ENCODE measurements at places on chromosomes 13 and 19.
A peak's percentile ranks its signal among the peaks of the same experiment; 100 is the strongest.

DNA sequence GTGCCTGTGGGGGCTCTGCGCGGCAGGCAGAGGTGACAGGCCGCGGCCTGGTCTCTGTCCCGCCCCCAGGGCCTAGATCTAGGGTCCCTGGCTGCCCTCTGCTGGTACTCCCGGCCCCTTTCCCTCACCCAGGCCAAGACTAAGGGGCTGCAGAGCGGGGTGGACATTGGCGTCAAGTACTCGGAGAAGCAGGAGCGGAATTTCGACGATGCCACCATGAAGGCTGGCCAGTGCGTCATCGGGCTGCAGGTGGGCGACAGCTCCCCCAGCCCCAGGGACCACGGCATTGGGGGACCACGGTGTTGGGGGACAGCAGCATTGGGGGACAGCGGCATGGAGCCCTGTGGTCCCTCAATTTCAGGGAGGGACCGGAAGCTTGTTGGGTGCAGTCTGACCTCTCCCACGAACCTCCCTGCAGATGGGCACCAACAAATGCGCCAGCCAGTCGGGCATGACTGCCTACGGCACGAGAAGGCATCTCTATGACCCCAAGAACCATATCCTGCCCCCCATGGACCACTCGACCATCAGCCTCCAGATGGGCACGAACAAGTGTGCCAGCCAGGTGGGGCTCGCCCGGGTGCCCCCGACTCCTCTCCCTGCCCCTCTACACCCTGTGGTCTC lies 3.8 kb upstream of the ABCA7 start:
- DNase-seq: no peak

GRCh38 chr13:40981361-40981760 lies 37.8 kb downstream of the ELF1 start:
- DNase-seq: no peak

GRCh38 chr19:5695649-5696195 lies 5.6 kb downstream of the RPL36 start:
- no peak for DNase-seq

DNA sequence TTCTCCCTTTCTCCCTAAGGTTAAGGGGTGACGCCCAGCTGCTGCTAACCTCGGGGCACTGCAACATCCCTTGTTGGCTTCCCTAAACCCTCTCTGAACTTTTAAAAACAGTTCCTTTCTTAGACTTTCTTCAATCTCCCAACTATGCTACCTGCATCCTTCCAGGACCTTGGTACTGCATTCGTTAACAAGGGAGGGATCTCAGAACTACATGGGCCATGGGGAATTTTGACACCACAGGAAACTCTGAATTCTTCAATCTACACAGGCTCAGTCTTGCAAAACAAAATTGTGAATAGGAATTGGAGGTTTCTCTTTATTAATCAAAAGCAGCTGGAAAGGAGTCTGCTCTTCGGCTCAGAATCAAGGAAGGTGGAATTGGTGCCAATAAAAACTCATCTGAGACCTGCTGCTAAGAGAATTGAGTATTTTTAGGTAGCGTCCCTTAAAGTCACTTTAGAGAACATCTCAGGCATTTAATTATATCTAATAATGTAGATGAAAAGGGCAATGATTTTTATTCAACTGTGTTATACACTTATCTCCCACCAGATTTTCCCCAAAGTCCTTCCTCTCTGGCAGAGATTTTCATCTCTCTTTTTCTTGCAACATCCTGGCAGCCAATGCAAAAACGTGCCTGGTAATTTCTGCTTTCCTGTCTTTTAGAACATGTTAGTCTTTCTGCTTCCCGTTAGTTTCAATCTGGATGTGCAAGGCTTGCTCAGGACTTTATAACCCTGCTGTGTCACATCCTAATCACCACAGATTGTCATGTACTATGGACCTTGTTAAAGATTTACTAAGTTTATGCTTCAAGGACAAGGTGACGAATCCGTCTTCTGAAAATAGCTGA lies 69.1 kb upstream of the SLC15A1 start:
- no peak for DNase-seq

- DNase-seq: no peak
Observed at GRCh38 chr19:42519108-42519507, 9.2 kb downstream of the CEACAM1 start.

- no peak for DNase-seq
Observed at GRCh38 chr13:54636231-54636630, 1607.6 kb downstream of the OLFM4 start.

- DNase-seq: no peak
Observed at GRCh38 chr19:10430505-10431253, 10.3 kb downstream of the PDE4A start.

DNA sequence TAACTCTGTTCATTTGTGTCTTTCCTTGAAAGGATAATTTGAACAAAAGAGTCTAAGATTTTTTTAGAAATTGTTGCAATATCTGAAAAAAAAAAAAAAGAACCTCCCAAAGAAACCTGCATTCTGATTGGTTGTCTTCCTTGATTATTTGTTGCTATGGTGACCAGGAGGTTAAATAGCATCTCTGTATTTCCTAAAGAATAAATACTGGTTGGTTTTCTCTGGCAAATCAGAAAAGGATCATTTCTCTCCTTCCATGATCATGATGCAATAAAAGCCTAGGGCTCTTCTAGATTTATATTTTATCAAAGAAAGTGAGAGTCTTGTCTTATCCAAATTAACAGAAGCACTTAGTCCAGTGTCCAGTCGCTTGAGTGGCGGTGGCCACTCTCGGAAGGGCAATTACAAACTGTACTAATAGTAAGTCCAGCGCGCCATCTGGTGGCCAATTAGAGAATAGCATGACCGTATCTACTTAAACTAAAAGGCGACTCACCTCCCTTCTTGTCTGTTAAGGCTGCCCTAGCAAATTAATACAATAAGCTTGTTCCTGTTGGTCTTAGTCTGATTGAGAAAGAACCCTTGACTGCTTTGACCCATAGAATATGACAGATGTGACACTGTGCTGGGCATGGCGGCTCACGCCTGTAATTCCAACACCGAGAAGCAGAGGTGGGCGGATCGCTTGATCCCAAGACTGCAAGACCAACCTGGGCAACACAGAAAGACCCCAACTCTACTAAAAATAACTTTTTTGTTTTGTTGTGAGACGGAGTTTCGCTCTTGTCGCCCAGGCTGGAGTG lies 47.0 kb upstream of the PNMA8B start:
- DNase-seq: peak; percentile 86

GRCh38 chr19:48746738-48747575 lies at the start of gene IZUMO1:
Gene IZUMO1 (minus strand): TSS chr19:48746909. CDS start chr19:48745859, 1,050 bp downstream.
- no peak for DNase-seq

- no peak for DNase-seq
Observed at GRCh38 chr13:59658027-59658737, 505.5 kb downstream of the DIAPH3 start.

DNA sequence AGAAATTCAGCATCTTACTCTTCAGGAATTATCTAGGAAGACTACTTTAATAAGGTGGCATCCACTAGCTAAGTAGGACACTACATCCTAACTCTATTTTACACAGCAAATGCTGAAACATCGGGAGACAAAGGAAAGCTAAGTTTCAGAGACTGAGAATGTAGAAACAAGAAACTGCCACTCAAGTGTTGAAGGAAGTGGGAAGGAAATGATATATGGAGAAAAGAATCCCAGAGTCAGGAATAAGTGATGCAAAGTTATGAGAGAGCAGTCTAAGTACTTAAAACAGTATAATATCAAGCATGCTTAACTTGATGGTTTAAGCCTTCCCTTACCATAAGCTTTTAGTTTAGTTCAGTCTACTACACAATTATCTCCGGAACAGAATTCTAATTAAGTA lies 52.4 kb downstream of the RBM26 start:
- DNase-seq: no peak

DNA sequence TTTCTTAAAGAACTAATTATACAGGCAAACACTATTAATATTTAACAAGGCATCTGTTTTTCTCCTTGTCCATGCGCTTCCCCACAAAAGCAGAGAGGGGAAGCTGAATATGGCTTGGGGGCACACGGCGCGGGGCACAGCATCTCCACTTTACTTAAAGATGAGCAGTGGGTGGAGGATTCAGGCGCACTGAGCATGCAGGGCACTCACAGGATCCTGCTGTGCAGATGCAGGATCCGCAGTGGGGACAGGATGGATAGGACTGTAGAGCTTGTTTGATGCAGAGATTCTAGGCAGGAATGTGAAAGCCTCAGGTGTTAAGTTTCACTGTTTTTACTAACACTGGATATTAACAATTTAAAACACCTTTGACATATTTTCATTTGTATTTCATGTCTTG lies 43.3 kb downstream of the ATP11A start:
- DNase-seq: no peak

GRCh38 chr13:105441051-105441750 lies 1094.3 kb downstream of the EFNB2 start:
- DNase-seq: no peak

GRCh38 chr19:39390451-39390750 lies 505 bp downstream of the PAF1 start:
- no peak for DNase-seq

GRCh38 chr13:109840201-109840892 lies 54.0 kb upstream of the IRS2 start:
- no peak for DNase-seq

DNA sequence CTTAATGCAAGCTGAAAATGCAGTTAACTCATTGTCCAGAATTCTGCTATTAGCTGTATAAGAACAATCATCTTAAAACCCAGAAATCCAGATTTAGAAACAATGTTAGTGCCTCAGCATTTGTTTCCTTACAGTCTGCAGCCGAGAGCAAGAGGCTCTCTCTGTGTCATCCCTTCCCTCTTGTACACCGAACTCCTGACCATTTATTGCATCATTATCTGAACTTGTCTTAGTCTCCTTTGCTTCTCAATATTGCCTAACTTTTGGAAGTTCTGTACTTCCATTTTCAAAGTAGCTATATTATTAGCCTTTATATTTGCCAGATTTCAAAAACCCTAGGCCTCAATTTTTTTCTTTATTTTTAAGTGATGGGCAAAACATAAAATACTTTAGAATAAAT lies 27.1 kb downstream of the RNASEH2B start:
- DNase-seq: no peak

DNA sequence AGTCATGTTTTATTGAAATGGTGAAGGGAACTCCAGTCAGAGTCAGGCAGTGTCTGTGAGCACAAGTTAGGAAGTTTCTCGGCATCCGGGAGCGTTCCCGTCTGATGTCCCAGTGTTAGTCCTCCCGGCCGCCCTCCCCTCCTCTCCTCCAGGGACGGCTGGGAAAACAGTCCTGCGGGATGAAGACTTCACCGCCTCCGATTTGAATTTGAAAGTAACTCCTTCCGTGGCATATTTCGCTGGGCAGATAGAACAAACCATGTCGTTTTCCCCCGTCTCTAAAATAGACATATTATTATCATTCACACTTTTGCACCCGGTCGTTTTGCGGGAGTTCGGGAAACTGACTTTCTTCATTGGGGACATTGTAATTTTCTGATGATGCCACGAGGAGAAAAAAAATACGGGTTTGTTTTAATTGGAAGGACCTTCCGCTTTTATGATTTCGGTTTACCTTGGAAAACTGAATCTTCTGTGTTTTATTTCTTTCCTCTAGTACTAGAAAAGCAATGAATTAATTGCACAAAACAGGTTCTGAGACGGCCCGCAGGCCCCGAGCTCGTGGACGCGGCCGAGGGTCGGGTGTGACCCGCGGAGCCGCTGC lies 76.6 kb downstream of the ZIC5 start:
- no peak for DNase-seq

GRCh38 chr19:39692822-39693221 lies 11.5 kb upstream of the LGALS14 start:
- no peak for DNase-seq

DNA sequence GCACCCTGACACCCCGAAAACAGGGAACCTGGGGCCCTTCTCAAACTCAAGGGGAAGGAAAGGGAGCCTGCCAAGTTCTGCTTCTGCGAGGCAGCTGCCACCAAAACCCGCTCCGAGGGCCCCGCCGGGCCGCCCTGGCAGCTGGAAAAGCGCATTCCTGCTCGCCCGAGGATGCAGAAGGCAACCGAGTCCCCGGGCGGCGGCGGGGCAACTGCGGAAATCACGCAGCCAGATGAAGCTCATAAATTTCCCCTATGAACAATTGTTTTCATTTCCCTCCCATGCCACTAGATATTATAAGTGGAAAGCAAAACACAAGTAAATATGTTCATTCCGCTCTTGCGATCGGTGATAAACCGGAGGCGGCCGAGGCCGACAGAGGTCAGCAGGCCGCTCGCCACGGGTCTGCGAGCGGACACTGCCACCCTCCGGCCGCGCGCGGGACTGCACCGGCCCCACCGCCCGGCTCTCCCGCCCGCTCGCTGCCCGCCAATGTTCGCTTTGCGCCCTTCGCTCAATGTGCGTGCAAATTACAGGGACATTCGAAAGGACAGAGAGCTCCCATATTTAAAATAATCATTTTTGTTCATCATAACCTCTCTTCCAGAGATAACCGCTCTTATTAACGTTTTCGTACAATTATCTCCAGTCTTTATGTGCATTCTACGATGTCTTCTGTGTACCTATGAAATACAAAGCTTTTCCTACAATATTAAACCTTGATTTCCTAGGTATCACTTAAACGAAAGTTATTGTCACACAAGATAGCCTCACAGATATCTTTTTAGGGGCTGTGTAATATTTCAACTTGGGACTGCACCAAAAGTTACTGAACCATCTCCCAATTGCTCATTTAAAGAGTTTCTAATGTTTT lies 120.8 kb upstream of the ZNF507 start:
- no peak for DNase-seq

DNA sequence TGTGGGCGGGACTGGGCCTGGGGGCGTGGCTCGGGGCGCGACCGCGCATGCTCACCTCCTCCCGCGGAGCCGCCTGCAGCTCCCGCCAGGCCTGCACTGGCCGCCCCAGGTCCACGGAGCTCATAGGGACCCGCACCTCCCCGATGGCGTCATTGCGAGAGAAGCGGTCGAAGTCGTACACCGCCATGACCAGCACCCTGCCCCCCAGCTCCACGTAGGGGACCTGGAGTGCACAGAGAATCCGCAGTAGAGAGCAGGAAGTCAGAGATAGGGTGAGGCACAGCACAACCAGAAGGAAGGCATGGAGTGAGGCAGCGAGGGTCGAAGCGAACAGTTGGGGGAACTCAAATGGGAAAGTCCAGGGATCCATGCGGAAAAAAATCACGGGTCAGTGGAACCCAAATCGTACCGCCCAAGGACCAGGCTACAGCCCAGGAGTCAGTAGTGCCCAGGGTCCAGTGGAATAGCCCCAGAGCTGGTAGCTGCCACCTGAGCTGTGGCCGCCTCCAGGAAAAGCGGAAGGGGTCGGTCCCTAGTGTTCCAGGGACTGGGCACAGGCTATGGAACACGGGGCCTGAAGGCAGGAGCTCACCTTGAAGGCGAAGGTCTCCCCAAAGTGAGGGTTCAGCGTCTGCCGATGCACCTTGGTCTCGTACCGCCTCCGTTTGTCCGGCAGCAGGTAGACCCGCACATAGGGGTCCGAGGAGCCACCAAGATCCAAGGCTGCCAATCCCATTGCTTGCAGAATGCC lies 4.8 kb downstream of the SYT5 start:
- DNase-seq: no peak

- no peak for DNase-seq
Observed at GRCh38 chr13:27338816-27339215, 68.2 kb downstream of the RASL11A start.

DNA sequence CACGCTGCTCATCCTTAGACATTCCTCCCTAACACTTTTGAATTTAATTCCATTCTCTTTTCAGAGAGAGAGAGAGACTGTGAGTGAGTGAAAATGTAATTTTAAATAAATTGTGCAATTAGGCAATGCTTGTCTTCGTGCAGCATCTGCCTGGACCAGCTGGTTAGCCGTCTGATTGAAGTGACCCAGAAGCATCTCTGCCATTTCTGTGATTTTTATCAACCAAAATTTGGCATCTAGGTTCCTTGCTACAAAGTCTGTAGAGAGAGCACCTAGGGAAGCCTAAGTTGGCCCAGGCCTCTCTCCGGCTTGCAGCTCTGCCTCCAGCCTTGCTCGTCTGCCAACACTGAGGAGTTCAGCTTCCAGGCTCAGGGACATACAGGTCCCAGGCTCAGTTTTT lies 138.6 kb upstream of the GPR12 start:
- DNase-seq: no peak

All from SW 1271 (cell line).